ENCODE measurements at places on chromosomes 5 and 9.

DNA sequence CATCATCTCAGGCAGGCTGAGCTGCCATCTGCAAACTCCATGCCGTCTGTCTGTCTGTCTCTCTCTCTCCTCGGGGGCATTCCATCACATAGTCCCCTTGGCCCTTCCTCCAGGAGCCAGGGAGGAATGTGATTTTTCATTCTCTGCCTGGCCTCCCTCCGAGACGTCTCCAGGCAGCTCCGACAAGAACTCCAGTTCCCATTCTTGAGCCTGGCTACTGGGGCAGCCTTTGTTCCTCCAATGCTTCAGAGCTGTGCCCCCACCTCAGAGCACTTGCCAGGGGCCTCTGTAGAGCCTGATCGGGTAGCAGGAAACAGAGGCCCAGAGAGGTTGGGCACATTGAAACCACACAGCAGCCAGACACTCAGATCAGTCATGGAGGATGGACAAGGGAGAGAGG, 74.0 kb downstream of the COL27A1 start:
- no peak for DNase-seq

DNA sequence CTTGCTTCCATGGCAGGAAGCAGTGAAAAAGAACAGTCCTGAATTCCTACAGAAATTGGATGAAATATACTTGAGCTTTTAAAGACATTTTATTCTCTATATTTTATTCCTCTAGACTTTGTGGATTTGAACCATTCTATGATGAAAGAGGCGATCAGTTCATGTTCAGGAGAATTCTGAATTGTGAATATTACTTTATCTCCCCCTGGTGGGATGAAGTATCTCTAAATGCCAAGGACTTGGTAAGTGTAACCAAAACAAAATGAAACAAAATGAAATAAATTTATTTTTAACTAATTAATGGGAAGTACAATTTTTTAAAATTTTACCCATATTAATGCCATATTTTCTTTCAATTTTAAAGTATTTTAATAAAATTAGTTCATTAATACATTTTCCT, 34.1 kb downstream of the STARD4 start:
- DNase-seq: no peak

DNA sequence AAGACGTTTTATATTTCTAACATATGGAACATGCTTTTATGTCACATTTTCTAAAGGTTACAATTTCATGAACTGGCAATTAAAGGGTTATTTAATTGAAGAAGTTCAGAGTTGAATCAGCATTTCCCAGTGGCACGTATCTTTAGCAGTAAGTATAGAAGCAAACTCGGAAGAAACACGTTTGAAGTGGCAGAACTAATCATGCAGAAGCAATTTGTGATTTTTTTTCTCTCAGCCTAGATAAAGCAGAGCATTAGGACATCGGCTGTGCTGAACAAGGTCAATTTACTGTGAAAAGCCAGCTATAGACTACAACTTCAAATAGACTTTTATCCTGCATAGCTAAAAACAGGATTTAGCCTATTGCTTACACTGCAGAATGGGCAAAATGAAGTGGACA, 104.7 kb downstream of the ISL1 start:
- DNase-seq: no peak

- DNase-seq: no peak
These were observed 5.0 kb downstream of the RELL2 start for GRCh38 chr5:141641634-141642267.

GRCh38 chr5:98016771-98017170, 756.7 kb upstream of the RGMB start:
- DNase-seq: no peak

GRCh38 chr5:10364186-10364689, 10.7 kb downstream of the MARCHF6 start:
- peak; percentile 38 for DNase-seq

DNA sequence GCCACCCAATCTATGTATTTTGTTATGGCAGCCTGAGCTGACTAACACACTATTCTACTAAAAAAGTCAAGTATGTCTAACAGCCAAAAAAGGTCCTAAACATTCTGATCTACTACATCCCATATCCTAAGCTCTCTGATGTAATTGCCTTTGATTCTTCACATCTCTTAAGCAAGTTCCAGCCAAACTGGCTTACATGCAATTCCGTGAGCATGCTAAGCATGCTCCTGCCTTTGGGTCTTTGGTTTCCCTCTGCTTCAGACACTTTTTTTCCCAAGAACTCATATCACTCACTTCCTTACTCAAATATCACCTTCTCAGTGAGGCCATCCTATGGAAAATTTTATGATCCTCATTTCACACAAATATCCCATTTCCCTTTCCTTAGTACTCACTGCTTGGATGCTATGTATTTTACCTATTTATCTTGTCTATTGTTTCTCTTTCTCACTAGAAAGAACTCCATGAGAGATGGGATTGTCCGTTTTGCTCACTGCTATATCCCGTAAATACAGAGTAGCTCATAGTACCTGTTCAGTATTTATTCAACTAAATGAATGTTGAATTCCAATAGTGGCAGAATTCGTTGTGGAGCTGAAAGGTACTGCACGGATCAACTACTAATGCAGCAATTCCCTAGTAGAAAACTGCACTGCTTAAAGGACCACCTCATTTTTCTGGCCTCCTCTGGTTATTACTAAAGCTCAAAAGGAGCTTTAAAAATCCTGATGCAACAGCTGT, 2.3 kb upstream of the SLC12A2 start:
- DNase-seq: no peak

DNA sequence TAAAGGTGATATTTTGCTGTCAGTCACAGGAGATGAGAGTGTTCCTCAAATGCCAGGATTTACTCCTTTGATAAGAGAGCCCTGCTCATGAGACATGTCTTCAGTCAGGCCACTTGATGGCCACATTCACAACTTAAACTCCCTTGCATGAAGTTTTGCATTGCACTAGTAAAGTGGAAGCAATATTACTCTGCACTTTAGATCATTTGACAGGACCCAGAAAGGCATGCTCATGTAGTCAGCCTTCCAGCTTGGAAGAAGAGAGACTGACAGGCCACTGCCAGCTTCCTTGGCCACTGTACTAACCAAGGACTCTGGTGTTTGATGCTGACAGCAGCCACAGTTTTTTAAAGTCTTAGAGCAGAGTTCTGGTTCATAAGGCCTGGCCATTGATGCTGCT, 42.6 kb downstream of the NPR3 start:
- no peak for DNase-seq

- DNase-seq: no peak
These were observed 85.6 kb upstream of the ARAP3 start for GRCh38 chr5:141767671-141768070.

DNA sequence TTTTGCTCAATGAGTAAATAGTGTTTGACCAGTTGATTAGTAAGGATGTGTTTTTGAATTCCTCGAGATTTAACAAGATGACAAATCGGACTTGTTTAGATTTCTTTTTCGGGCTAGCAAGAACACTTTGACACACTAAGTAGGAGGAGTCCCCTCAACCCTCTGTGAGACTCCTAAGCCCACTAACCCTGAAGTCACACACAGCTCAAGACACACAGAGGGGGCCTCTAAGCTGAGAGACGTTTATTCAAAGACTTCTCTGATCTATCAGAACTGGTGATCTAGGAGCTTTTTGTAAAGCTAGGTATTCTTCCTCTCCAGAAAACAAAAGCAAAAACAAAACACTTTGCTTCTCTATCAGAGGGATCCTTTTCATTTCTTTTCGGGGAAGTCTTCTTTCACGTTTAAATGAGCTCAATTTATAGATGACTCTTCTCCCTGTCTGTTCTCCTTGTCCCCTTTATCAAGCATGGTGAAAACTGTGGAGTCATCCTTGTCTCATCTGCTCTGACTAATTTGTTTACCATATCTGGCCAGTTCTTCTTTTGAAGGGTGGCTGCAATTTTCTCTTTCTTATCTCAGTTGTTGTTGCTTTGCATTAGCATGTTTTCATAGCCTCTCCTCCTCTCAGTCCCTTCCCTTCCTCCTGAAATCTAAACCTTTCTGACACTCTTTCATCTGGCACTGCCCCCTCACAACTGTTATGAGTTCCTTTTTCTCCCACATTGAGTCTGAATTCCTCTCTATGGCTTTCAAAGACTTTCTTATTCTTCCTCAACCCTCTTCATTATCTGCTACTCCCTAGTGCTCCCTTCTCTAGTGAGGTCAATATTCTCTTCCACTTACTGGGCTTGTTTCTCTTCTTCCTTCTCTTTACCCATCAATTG, 68.5 kb upstream of the RAI14 start:
- DNase-seq: no peak

- DNase-seq: no peak
These were observed 38.0 kb downstream of the ZNF622 start for GRCh38 chr5:16427587-16427986.

GRCh38 chr5:19619571-19619970, 368.4 kb downstream of the CDH18 start:
- DNase-seq: no peak

- DNase-seq: no peak
These were observed 155.4 kb downstream of the GOLPH3 start for GRCh38 chr5:32018476-32019436.

DNA sequence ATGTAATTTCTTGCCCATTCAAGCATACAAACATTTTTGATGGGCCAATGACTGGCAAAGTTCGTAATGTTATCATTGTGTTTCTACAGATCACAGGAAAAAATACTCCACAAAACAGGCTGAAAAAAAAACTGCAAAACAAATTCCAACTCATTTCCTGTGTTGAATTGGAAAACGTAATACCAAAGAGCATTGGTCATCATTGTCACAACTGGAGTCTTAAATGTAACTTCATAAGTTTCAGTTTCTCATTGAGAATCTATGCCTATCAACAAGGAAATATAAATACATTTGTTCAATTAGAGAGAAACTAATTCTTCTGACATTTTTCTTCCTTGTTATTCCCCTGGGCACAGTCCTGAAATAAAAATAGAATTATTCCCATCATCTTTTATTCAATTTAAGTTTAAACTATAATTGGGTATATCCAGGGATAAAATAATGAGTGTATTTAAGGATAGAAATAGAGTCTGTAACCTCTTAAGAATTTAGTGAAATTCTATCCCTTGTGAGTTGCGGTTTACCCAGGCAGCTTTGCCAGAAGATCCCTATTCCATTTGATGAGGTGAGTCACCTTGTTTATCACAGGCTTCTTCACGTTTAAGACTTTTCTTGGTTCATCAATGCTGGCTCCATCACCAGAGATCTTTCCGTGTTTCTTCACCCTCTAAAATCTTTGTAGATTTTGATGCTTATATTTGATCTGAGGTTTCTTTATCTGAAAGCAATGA, 112.7 kb upstream of the ITGA1 start:
- DNase-seq: no peak

DNA sequence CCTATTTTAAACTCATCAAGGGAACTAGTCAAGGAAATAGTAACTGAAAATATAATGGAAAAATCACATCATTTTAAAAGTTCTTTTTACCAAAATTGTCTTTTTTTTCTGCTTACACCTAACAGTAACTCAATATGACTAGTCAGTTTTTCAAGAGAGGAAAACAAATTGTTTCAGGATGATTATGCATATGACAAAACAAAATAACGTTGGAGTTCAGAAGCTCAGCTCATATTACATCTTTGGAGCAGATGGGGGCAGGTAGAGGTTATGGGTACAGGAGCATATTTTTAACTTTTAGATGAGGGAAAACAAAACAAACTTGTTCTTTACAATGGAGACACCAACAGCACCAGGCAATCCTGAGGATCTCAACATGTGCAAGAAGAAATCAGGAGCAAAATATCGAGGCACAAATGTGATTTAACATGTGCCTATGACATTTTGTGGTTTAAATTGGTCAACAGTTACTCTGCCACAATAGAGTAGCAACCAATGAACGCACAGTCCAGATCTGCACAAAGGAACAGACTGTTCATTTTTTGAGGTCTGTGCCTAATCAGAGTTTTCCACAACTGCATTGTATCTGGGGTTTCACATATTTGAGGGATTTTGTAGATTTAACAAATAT, 659.0 kb downstream of the ANXA1 start:
- no peak for DNase-seq

- DNase-seq: no peak
These were observed 214.9 kb upstream of the DAB2 start for GRCh38 chr5:39639618-39640089.

GRCh38 chr5:28648108-28648507, 1609.7 kb upstream of the CDH9 start:
- DNase-seq: no peak

DNA sequence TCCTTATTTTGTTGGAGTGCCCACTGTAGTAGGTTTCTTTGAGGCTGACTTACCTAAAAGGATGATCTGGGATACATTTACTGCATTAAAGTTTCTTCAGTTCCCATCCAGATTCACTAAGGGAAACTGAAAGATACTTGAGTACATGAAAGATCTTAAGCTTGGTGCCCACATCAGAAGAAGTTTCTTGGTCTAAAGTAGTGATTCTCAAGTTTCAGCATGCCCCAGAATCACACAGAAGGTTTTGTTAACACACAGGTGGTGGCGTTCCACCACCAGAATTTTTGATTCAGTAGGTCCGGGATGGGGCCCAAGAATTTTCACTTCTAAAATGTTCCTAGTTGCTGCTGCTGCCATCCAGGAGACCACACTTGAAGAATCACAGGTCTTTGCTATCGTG, 171.0 kb downstream of the ZNF462 start:
- no peak for DNase-seq
